ENCODE measurements at places on chromosomes 5 and 9. TPM values are rescaled to one million over a fixed set of nuclear protein-coding genes. Genes with fewer than 3 reads are reported as not detected.

- no peaks in the 10 kb centered on the region for H3K36me3 ChIP-seq
- DNase-seq, result no peak
- H3K4me1 ChIP-seq, result peaks cover 3% of the 10 kb centered on the region
- H3K27me3 ChIP-seq, result peaks cover 2% of the 10 kb centered on the region
- H3K27ac ChIP-seq, result no peak overlapping the region
Measured at GRCh38 chr5:178283520-178283919, 50.9 kb upstream of the PHYKPL start.

Gene VCAN
- total RNA-seq, result 0.08 TPM

- no peak overlapping the region for H3K27ac ChIP-seq
- H3K4me3 ChIP-seq, result peak overlapping the region; percentile 43
- DNase-seq, result no peak
- H3K27me3 ChIP-seq, result no peaks in the 10 kb centered on the region
- H3K4me1 ChIP-seq, result peaks cover 24% of the 10 kb centered on the region
Measured at GRCh38 chr5:133930813-133931090, 37.7 kb downstream of the C5orf15 start.

DNA sequence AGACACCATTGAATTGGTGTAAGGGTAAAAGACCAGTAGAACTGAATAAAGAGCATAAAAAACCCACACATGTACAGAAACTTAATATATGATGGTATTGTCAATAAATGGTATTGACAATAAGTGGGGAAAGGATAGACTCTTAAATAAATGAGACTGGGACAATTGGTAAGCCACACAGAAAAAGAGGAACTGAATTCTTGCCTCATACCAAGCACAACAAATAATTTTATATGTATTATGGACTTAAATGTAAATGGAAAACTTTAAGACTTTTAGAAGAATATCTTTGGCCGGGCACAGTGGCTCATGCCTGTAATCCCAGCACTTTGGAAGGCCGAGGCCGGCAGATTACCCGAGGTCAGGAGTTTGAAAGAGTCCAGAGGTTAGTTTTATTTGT, 37.9 kb upstream of the PPP2CA start:
- H3K27me3 ChIP-seq, result peaks cover 15% of the 10 kb centered on the region
- H3K4me1 ChIP-seq, result no peaks in the 10 kb centered on the region
- no peak for DNase-seq
- H3K4me3 ChIP-seq, result no peak overlapping the region
- no peak overlapping the region for H3K27ac ChIP-seq
- H3K36me3 ChIP-seq, result no peaks in the 10 kb centered on the region

DNA sequence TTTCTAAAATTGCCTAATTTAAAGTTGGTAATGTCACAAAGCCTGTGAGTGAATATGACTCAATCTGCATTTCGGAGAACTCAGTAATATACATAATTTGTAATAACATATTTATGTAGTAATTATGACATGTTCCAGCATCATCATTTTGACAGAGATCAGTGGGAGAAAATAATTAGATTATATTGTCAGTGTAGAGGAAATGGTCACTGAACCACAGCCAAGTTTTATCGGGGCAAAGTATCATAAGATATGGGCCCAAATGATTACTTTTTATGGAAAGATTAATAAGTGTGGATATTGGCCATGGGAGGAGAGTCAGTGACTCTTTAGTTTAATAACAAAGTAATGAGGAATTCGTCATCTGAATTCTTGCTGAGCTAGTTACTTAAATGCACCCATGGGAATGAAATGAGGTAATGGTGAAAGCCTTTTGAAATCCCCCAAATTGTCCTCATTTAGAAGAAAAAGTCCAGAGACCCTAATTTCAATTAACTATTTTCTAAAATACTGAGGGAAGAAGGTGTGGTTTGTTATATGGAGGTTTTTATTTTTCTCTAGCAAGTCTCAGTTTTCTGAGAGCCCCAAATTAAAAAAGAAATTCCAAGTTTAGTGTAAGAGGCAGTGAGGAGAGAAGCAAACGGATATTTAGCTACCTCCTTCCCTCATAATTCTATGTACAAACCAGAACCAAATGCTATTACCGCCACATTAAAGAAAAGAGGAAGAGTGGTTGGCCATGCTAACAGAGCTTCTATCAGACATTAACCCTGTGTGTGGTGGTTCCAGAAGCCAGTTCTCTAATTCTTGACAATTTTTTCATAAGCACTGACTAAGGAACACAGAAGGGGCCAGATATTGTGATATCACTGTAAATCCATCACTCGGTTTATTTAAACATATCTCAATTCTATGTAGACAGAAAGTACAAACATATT, 37.7 kb upstream of the MRPS30 start:
- peaks cover 5% of the 10 kb centered on the region for H3K27me3 ChIP-seq
- no peak for DNase-seq
- no peaks in the 10 kb centered on the region for H3K36me3 ChIP-seq
- H3K27ac ChIP-seq, result no peak overlapping the region
- H3K4me1 ChIP-seq, result no peaks in the 10 kb centered on the region

- H3K27me3 ChIP-seq, result peaks cover 20% of the 10 kb centered on the region
- H3K4me3 ChIP-seq, result no peak overlapping the region
- H3K4me1 ChIP-seq, result no peaks in the 10 kb centered on the region
- H3K36me3 ChIP-seq, result no peaks in the 10 kb centered on the region
- DNase-seq, result no peak
Measured at GRCh38 chr5:159904874-159905273, 11.4 kb upstream of the ADRA1B start.

Gene PPIC
- not detected for total RNA-seq

Gene CCL28
- total RNA-seq, result 12.2 TPM

DNA sequence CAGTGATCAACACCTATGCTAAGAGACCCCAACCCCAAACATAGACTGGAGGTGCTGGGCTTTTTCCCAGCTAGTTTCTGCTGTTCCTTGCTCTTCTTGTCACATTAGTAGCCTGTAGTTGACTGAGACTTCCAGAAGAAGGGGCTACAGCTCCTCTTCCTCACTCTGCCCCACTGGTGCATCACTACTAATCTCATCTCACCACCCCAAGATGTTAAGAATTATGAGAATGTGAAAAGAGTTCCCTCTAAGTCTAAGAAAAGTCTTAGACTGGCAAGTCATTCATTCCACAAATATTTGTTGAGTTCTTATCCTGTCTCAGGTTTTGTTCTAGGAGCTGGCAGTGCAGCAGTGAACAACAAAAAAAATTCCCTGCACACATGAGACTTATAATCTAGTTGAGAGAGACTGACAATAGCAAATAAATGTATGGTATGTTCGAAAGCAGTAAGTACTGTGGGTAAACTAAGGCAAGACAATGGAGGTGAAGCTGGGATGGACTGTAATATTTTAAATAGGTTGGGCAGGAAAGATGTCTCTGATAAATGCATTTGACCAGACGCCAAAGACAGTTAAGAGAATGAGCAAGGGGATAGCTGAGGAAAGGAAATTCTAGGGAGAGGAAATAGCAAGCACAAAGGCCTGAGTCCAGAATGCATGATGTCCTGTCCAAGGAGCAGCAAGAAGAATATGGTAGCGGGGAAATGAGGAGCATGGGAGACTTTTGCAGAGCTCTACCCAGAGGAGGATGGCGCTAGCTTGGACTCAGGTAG, 92.3 kb downstream of the PTCD2 start:
- no peak overlapping the region for H3K27ac ChIP-seq
- H3K4me3 ChIP-seq, result no peak overlapping the region
- H3K36me3 ChIP-seq, result no peaks in the 10 kb centered on the region
- peaks cover 11% of the 10 kb centered on the region for H3K27me3 ChIP-seq

Gene SPINK4
- not detected for total RNA-seq

DNA sequence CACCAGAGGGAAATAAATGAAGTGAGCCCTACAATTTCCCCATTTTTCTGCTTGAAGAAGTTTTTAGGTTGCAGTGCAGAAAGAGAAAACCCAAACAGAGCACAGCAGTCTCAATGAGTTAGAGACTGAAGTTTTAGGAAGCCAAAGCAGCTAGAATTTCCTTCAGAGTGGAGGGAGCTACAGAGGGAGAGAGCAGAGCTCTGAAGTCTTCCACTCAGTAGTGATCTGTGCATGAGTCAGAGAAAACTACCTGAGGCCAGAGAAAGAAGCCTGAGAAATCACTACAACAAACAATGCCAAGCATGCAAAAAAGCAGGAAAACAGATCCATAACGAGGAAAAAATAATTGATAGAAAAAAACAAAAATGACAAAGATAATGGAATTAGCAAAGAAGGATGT, 17.9 kb upstream of the NDUFB6 start:
- H3K4me3 ChIP-seq, result no peak overlapping the region
- H3K4me1 ChIP-seq, result peaks cover 2% of the 10 kb centered on the region
- no peak overlapping the region for H3K27ac ChIP-seq
- no peak for DNase-seq
- no peaks in the 10 kb centered on the region for H3K36me3 ChIP-seq

Gene CCDC127
- 6.5 TPM for total RNA-seq

- H3K4me3 ChIP-seq, result no peak overlapping the region
- H3K4me1 ChIP-seq, result no peaks in the 10 kb centered on the region
- no peak overlapping the region for H3K27ac ChIP-seq
- DNase-seq, result no peak
- H3K36me3 ChIP-seq, result no peaks in the 10 kb centered on the region
Measured at GRCh38 chr5:172524573-172525021, 70.3 kb upstream of the SH3PXD2B start.

Gene GARIN3
- not detected for total RNA-seq

DNA sequence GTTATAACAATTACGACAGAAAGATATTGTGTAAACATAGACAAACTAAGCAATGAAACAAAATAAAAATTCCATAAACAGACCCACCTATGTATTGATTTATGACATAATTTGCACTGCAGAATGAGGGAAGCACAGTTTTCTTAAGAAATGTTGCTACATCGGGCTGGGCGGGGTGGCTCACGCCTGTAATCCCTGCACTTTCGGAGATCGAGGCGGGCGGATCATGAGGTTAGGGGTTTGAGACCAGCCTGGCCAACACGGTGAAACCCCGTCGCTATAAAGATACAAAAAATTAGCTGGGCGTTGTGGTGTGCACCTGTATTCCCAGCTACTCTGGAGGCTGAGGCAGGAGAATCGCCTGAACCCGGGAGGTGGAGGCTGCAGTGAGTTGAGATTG, 1344.4 kb upstream of the WWC1 start:
- H3K4me1 ChIP-seq, result no peaks in the 10 kb centered on the region
- H3K36me3 ChIP-seq, result no peaks in the 10 kb centered on the region
- H3K27ac ChIP-seq, result no peak overlapping the region
- H3K4me3 ChIP-seq, result no peak overlapping the region
- no peak for DNase-seq

GRCh38 chr9:136090768-136091581, 4.1 kb downstream of the NACC2 start:
- no peak overlapping the region for H3K27ac ChIP-seq
- H3K27me3 ChIP-seq, result no peaks in the 10 kb centered on the region
- H3K4me1 ChIP-seq, result peaks cover 13% of the 10 kb centered on the region
- no peaks in the 10 kb centered on the region for H3K36me3 ChIP-seq
- H3K4me3 ChIP-seq, result no peak overlapping the region
- DNase-seq, result no peak

GRCh38 chr9:22117511-22118384, 108.6 kb upstream of the CDKN2B start:
- no peaks in the 10 kb centered on the region for H3K36me3 ChIP-seq
- H3K4me3 ChIP-seq, result no peak overlapping the region

DNA sequence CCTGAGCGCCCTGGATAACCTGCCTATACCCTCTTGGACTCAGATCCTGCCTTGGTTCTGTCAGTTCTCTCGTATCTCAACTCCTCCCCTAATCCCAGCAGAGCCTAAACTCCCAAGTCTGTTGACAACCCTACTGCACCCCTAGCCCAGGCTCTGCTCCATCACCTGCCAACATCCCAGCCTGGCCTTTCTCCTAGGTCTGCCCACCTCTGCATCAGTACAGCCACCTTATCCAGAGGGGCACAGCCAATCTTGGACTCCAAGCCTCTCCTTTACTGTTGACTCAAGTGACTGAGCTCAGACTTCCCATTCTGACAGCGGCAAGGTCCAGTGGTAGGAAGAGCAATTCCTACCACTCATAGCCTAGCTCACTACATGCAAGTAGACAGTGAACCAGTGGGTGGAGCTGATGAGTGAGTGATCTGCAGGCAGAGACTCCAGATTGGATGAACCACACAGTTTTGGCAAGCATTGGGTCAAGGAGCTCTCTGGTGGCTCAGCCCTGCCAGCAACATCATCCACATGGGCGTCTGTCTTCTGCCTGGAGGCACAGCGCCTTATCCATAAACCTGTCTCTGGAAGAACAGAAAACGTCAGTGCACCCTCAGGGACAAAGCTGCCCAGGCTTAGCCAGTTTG, 26.5 kb downstream of the TRMO start:
- peaks cover 17% of the 10 kb centered on the region for H3K36me3 ChIP-seq
- H3K4me1 ChIP-seq, result peaks cover 2% of the 10 kb centered on the region
- H3K27me3 ChIP-seq, result no peaks in the 10 kb centered on the region
- DNase-seq, result no peak
- no peak overlapping the region for H3K4me3 ChIP-seq

Gene TAF11L5
- total RNA-seq, result not detected

Gene CBY3
- total RNA-seq, result 0.68 TPM

Gene TAF11L7
- total RNA-seq, result not detected

Data from activated CD4-positive, alpha-beta memory T cell treated with anti-CD3 and anti-CD28 coated beads, Interleukin-2, amount 10 ng/mL, durations not matched to agents 7 days and 5 days (primary cell).